ENCODE measurements at places on chromosomes 2 and 18.

DNA sequence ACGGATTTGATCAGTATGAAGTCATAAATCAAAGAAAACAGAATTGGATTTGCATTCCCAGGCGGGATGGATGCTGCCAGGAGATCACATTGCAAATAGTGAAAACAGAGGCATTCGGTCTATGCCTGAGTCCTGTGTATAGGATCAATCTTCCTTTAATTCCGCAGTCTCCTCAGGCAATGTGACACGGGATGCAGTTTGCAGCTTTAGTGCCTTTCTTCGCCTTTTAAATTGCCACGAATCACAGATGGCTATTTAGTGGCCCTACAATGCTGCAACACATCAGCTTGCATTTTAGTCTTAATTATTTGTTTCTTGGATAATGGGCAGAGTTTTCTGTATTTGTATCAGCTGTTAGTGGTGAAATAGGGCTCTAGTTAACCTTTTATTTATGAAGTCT, 6.8 kb downstream of the ADCYAP1 start:
- no peak for DNase-seq

- DNase-seq = no peak
Observed at GRCh38 chr2:31230751-31231150, 3.2 kb upstream of the EHD3 start.

GRCh38 chr2:218003981-218004419, 1.2 kb upstream of the TNS1 start:
- DNase-seq = no peak

DNA sequence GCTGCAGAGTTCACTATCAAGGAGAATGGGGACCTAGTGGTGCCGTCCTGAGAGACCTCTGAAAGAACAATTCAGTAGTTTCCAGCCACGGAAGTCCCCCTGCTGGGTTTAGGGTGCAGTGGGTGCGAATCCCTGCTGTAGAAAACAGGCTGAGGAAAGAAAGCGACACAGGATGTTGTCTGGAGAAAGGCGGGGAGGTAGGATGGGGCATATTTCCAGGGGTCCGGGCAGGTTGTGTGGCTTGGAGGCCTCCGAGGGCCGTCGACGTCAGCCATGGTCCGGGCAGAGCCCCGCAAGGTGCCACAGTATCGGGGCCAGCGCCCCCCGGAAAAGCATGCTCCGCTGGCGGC, 807 bp upstream of the CREB1 start:
- no peak for DNase-seq

GRCh38 chr2:47031909-47032668, 116.5 kb upstream of the MCFD2 start:
- DNase-seq = no peak

DNA sequence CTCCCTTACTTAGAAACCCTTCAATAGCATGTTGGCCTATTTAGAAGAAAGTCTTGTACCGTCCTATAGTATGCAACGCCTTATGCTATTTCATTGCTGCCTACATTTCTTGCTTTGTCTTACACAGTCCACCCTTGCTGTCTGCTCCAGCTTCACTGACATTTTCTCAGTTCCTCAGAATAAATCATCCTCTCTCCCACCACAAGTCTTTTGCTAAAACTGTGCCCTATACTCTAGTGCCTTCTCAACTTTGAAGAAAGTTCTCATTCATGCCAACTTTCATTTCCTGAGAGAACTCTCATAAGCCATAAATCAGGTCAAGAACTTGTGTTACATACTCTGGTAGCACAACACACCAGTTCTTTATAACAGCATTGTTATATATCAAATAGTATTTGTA, 54.3 kb upstream of the COL3A1 start:
- DNase-seq = no peak

DNA sequence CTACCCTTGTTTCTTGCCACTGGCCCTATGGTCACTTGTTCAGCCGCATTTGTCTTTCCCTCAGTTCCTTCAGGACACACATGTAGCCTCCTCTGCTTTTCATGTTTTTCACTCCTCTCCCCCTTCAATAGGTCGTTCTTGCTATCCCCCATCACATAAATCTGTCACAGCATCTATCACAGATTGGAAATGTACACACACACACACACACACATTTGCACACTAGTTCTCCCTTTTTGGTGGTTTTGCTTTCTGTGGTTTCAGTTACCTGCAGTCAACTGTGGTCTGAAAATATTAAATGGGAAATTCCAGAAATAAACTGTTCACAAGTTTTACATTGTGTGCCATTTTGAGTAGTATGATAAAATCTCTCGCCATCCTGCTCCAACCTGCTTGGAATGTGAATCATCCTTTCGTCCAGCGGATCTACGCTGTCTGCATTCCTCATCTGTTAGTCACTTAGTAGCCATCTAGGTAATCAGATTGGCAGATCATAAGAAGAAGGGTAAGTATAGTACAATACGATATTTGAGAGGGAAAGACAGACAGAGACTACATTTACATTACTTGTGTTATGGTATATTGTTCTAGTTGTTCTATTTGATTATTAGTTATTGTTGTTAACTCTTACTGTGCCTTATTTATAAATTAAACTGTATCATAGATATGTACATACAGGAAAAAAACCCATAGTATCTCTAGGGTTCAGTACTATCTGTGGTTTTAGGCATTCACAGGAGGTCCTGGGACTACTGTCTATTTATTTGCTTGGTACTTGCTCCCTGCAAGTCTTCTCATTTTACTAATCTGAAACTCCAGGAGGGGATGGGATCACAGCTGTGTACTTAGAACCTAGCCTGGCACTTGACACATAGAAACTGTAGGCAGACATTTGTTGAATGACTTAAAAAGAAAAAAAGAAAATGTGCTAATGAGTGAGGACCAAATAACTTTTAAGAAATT, 86.1 kb upstream of the PNPT1 start:
- DNase-seq = peak; percentile 71

DNA sequence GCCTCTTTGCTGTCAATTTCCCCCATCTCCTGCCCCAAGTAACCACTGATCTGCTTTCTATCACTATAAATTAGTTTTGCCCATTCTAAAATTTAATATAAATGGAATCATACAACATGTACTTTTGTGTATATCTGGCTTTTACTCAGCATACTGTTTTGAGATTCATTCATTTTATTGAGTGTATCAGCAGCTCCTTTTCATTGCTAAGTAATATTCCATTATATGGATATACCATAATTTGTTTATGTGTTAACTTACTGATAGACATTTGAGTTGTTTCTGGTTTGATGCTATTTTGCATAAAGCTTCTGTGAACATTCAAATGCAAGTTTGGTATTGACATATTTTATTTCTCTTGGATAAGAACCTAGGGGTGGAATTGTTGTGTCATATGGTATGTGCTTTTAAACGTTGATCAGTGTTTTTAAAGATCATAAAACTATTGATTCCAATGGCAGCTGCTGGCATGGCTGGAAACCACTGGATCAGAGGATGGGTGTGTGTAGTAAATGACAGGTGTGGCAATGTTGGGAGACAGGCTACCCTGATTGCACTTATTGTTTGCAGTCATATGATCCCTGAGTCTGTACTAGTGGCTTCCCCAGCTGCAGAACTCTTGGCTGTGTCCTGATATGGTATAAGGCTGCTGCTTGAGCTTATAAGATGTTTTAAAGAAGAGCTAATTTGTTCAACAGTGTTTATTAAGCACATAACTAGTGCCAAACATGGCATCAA, 75.3 kb downstream of the CYP1B1 start:
- no peak for DNase-seq

DNA sequence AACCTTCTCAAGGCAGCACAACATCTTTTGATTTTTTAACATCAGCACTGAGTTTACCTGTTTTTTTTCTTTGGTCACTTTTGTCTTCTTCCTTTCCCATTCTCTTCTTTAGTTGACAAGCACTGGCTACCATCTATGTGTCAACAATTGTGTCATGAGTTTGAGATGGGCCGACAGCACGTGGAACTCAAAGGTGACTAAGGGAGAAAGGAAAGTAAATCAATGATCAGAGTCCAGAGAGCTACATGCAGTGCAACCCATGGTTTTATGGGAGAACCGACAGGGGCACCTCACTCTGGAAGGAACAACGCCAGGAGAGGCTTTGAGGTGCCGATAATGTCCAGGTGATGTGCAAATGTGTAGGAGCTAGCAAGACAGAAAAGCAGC, 755.5 kb downstream of the RNF144A start:
- no peak for DNase-seq
